Mucosa of descending colon (tissue), 3 donors: ENCODE measurements at places on chromosomes 3 and 15. TPM values are rescaled to one million over a fixed set of nuclear protein-coding genes. Genes with fewer than 3 reads are reported as not detected.

The ABI3BP gene
- total RNA-seq = 13.5 TPM

The MGLL gene
- total RNA-seq = 221 TPM

DNA sequence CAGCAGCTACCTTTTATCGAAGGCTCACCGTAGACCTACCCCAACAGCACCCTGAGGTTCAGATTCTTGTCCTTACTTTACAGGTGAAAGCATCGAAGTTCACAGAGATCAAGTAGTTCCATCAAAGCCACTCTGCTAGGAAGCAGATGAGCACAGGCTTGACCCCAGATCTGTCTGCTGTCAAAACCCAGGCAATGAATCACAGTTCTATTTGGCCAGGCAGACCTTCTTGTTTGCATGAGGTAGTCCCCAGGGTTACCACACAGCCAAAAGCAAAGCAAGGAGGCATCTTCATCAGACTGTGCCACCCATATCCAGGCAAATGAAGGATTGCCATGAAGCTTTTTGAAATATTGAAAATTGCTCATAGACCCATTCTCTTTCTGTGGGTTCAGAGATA is 33.0 kb downstream of the HES1 start:
- DNase-seq = no peak

DNA sequence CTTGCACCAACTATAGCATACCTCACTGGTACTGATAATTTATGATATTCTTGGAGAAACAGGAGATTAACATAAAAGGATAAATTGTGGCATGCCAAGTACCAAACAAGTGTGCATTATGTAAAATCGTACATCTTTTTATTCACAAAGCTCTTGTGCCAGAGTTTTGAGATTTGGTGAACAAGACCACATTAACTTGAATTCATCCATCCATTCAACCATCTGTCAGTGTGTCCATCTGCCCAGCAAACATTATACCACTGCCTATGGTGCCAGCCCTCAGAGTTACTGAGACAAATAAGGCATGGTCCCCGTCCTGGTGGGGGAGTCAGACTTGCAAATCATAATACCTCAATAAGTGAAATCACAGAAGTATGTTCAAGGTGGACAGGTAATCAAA is 17.0 kb upstream of the NEO1 start:
- no peak for DNase-seq

DNA sequence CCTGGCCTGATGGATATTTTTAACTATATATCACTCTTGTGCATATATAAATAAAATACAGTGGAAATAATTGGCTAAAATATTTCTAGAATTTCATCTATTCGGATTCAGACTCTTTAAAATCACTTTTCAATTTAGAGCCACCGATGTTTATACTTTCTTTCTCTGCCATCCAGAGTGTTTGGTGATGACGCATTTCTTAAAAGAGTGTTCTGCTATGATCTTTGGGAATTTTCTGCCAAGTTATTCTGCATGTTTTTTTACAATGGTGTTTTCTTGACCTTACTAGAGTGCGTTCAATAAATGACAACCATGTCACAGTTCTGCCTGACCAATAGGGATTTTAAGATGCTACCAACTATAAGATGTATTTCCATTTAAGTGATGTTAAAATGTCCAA is 30.2 kb downstream of the PPP2R3A start:
- DNase-seq = no peak
